ENCODE measurements at places on chromosomes 4 and X.

GRCh38 chr4:39118034-39118658 is 56.1 kb downstream of the KLHL5 start:
- DNase-seq: peak; percentile 58

DNA sequence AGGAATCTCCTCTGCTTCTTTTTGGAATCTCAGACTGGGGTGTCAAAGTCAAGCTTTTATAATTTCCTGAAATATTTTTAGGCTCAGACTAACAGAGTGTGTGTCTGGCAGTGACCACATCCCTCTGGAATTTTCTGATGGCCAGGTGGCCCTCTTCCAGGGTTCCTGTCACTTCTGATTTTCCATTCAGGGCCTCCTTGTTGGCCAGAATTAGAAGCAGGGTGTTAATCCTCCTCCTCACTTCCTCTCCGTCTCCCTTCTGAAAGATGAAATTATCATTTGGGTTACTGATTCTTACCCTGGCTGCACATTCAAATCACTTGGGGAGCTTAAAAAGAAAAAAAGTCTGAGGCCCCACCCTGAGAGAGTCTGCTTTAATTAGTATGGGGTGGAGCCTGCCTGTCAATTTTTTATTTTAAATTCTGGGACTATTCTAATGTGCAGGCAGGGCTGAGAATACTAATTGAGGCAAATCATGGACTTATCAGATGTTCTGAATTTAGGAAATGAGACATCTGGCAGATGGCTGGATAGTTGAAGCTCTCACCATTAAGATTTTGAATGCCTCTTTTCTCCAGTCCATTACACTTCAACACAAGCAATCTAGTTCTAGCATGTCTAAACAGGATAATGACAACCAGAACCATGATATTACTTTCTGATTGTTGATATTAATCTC is 43.2 kb downstream of the HAND2 start:
- no peak for DNase-seq

- no peak for DNase-seq
Measured at GRCh38 chrX:121128925-121129877, 81.8 kb downstream of the GLUD2 start.

GRCh38 chr4:24810871-24811631 is 15.7 kb downstream of the SOD3 start:
- DNase-seq: no peak

DNA sequence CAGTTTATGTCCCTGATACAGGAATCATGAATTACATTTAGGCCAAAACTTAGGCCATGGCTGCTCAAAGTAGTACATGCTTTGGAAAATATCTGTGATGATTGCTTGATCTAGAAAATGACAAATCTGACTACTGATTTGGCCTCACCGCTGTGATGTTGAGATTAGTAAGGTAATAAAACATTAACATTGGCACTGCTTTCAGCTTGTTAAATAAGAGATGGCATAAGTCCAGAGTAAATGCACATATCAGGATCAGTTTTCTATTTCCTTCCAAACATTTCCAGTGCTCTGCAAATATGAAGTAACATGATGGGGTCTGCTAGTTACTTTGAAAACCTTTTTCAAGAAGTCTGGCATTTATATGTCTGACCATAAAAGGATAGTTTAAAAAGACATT is 687.3 kb upstream of the ACTRT1 start:
- DNase-seq: no peak

DNA sequence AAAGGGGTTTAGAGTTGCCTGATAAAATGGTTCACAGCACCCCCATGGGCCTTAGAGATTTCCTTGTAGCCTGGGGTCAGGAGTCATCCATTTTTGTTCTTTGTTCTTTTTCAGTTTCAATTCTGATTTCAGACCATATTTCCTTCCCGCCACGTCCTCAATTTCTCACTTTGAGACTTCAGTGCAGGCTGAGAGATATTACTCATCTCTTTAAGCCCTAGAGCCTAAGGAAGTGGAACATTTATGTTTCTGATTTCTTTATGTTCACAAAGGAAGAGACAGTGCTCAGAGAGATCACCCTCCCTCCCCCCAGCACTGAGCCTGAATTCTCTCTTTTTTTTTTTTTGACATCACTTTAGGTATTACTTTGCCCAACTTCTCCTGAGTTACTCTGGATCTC is 56.3 kb downstream of the MSN start:
- no peak for DNase-seq

GRCh38 chr4:32658019-32658418 is 1937.8 kb downstream of the PCDH7 start:
- no peak for DNase-seq

DNA sequence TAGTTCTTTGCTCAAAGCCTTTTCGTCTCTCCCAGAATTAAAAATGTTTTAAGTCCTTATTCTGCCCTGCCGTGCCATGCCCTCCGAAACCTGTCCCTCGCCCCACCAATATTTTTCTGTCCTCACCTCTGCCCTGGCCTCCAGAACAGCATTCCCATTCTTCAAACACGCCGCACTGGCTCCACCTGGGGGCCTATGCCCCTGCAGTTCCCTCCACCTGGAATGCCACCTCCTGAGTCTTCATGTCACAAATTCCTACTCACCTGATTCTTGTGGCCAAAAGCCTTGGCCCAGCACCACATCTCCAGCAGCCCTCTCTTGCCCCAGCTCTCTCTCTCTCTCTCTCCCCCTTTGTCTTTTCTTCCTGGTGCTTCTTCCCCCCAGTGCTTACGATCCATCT is 91.6 kb downstream of the APBB2 start:
- DNase-seq: no peak

Measured in activated CD8-positive, alpha-beta memory T cell treated with anti-CD3 and anti-CD28 coated beads for 24 hours (primary cell).